Fibroblast of skin of right quadriceps (primary cell): ENCODE measurements at places on chromosomes 5 and 9.

- no peak for DNase-seq
Measured at GRCh38 chr9:132637351-132637750, 32.4 kb downstream of the DDX31 start.

- no peak for DNase-seq
Measured at GRCh38 chr5:62661126-62661525, 82.5 kb downstream of the LRRC70 start.

- DNase-seq = peak; percentile 39
Measured at GRCh38 chr9:94472806-94473360, 82.0 kb upstream of the PCAT7 start.

DNA sequence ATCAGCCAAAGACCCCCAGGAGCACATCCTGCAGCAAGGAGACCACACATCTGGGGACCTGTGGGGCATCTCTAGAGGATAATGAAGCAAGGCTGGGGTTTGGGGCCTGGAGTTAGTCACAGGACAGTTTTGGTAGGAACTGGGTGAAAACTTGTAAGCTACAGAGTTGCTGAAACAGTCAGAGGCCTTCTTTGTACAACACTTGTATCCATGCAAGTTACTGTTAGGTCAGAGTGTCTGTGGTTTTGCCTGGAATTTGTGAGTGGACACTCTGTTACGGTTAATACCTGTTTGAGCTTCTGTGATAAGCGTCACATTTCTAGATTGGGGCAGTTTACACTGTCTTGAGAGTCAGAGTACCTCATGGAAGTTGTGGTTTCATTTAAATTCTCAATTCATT lies 22.6 kb upstream of the ASPN start:
- DNase-seq = no peak

- DNase-seq = no peak
Measured at GRCh38 chr5:91841423-91841822, 458.3 kb upstream of the ARRDC3 start.

- no peak for DNase-seq
Measured at GRCh38 chr5:149198148-149198547, 56.9 kb downstream of the ABLIM3 start.

DNA sequence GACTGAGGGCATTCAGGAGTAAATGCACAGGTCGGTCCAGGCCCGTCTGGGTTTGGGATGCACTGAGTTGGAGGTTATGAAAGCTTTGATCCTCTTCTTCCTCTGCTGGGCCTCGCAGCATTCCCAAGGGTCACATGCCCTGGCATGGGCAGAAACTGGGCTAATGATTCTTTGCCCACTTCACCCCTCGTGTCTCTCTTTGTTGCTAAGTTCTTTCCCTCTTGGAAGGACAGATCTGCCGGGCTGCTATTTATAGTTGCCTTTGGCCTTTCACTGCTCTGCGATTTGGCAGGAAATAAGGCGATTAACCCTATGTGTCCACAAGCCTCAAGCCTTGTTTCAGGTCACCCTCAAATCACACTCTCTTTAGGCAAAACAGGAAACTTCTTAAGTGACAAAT lies 66.9 kb downstream of the ENTREP1 start:
- no peak for DNase-seq

DNA sequence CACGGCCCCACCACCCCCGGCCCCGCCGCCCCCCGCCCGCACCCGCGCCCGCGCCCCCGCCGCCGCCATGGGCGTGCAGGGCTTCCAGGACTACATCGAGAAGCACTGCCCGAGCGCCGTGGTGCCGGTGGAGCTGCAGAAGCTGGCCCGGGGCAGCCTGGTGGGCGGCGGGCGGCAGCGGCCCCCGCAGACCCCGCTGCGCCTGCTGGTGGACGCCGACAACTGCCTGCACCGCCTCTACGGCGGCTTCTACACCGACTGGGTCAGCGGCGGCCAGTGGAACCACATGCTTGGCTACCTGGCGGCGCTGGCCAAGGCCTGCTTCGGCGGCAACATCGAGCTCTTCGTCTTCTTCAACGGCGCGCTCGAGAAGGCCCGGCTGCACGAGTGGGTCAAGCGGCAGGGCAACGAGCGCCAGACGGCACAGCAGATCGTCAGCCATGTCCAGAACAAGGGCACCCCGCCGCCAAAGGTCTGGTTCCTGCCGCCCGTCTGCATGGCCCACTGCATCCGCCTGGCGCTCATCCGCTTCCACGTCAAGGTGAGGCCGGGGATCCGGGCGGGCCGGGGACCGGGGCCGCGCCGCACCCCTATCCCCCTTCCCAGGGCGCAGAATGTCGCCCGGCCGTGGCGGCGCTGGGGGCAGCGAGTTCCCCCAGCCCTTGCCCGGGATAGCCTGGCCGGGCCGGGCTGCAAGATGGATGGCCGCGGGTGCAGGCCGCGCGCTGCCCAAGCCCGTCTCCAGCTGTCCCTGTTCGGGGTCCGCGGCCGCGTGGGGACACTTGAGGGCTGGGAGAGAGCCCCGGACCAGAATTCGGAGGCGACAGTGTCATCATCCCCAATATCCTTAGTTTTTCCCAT lies 594 bp downstream of the FAM120A start:
- DNase-seq = peak; percentile 32

DNA sequence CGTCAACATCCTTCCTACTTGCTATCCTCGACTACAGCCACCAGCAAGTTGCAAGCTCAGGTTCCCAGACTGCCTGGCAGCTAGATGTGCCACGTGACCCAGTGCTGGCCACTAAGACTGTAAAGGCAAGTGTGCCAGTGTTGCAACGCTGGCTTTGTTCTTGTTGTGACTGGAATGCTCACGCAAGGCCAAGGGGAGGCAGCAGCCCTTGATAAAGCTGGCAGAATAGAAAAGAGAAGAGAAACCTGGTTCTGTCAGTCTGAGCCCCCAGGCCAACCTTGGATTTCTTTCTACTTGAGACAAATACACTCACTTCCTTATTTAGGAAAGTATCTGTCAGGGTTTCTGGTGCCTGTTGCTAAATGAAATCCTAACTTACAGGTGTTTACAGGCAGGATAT lies 113.0 kb downstream of the KLHL3 start:
- DNase-seq = no peak

- DNase-seq = no peak
Measured at GRCh38 chr9:4549751-4550295, 59.6 kb downstream of the SLC1A1 start.

- DNase-seq = peak; percentile 65
Measured at GRCh38 chr5:74648835-74649293, 8.3 kb upstream of the ENC1 start.
